ENCODE measurements at places on chromosomes 4 and X.
A peak's percentile ranks its signal among the peaks of the same experiment; 100 is the strongest.

DNA sequence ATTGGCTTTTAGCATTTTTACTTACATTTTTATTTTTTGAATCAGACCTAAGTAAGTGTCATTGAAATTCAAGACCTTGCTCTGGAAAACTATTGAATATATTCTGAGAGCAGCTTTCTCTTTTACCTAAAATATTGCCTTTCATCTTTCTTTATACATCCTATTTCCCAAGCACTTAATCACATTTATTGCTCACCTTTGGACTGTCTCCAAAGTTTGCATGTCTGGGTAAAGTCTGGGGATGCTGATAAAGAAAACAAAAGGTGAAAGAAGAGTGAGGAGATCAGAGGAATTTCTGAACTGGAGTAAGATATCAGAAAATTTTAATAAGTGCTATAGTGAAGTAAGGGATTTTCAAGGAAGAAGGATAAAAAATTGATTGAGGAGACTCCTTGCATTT is 308.5 kb upstream of the AADAT start:
- no peak for DNase-seq

GRCh38 chr4:71163317-71163716 is 169.9 kb downstream of the DCK start:
- DNase-seq = no peak

DNA sequence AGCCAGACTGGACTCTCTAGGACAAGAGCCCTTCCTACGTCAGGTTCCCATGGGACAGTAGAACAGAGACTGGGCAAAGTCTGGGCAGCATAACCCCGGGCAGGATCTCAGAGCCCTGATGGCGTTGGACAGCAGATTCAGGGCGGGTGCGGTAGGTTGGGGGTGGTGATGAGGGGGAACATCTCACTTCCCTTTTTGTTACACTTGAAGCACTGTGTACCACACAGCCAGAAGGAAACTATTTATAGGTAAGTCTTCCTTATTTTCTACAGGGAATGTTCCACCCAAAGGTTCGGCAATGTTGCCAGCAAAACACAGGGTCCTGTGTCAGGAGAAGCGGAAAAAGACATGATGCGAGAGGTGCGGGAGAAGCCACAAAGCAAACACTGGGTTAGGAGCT is 54.3 kb downstream of the TSC22D3 start:
- peak; percentile 78 for DNase-seq

GRCh38 chr4:148116264-148116663 is 325.9 kb downstream of the NR3C2 start:
- DNase-seq = peak; percentile 3

DNA sequence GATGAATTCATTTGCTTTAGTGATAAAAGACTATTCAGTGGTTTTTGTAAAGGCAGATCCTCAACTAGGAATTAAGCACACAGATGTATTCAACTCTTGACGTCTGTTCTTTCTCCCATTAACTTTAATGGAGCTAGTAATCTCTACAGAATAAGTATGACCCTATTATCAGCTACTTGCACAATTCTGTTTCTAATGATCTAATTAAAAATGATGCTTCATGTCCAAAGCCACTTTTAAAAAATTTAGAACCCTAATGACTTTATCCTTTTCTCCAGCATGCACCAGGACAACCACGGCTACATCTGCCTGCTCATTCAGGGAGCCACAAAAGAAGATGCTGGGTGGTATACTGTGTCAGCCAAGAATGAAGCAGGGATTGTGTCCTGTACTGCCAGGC is 85.4 kb downstream of the CBR4 start:
- no peak for DNase-seq

- no peak for DNase-seq
Measured at GRCh38 chr4:96003951-96004740, 164.3 kb downstream of the PDHA2 start.

DNA sequence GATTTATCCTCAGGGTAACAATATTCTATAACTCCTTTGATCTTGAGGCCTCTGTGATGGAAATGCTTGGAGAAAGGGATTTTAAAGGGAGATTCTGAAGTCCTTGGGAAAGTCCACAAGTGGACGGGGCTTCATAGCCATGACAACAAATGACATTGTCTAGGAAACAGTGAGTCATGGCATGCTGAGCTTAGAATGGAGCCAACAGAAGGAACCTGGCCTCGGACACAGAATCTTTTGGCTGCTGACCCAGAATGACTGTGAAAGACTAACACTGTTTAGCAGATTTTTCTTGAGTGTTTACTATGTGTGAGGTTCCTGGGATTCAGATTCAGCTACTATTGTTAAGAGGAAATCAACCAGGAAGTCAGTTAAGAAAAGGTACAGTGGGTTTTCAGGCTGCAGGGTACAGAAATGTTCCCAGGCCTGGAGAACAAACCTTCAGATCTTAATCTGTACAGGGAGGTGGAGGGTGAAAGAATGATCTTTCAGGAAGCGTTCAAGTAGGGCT is 18.1 kb upstream of the CXCL2 start:
- no peak for DNase-seq
